ENCODE measurements at places on chromosomes 5 and 9.

DNA sequence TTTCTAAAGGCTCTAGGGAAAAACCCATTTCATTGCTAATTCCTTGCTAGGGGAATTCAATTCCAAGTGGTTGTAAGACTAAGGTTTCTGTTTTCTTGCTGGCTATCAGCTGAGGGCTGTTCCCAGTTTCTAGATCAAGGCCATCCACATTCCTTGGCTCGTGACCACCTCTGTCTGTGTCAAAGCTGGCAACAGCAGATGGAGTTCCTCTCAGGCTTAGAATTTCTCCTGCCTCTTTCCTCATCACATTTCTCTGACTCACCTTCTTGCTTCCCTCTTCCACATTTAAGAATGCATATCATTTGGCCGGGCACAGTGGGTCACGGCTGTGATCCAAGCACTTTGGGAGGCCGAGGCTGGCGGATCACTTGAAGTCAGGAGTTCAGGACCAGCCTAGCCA is 19.0 kb downstream of the DAB2IP start:
- DNase-seq, result no peak

- no peak for DNase-seq
These were observed 130.9 kb downstream of the HTR1A start for GRCh38 chr5:63831381-63831780.

DNA sequence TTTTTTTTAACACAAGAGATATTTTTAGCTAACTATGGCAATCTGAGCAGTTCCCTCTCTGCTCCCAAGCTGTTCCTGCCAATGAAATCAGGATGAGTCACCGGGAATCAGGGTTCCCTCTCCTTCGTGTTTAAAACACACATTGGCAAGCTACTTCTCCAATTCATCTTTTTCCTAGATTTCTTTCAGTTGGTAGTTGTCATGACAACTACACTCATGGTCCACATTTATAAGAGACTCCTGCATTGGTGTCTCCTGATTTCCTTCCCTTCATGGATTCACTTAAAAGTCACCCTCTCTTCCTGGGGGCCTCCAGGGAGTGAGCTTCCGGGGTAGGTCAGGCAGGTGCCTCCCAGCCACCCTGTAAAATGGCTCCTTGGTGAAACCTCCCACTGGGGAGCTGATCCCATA is 72.3 kb upstream of the NIPAL4 start:
- DNase-seq, result no peak

DNA sequence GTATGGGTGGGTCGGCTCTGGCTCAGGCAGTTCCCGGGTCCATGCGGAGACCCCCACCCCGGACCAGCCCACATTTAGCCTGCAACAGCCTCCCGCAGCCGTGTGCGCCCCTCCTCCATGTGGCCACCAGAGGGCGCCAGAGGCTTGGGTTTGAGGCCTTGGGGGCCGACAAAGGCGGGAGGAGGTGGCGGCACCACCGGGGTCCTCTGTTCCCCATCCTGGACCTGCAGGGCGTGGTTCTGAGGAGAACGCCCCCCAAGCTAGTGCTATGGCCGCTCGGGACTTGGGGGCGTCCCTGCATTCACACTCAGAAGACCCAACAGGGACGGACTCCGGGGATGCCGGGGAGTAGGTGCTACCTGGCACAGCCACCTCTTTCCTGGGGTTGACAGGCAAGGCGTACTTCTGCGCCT is 16.5 kb downstream of the ASS1 start:
- peak; percentile 23 for DNase-seq

GRCh38 chr5:178232920-178233429 is 373 bp upstream of the PHYKPL start:
- no peak for DNase-seq

DNA sequence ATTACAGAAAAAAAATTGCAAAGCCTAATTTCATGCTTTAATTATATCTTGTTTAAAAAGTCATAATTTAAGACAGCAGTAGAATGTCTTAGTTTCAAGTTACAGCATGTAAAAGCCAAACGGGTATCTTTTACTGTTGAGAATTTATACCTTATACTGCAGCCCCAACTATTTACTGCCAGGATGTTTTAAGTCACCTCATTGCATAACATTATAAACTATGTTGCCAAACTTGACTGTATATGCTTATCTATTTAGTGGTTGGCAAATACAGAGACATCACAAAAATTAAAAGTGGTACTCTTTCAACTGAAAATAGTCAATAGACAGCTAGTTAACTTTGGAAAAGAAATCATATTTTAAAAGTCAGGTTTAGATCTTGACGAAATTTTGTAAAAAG is 119.5 kb downstream of the EDIL3 start:
- DNase-seq, result no peak

All from activated CD8-positive, alpha-beta memory T cell treated with anti-CD3 and anti-CD28 coated beads for 1 hour (primary cell).